ENCODE measurements at places on chromosomes 2 and 18.

DNA sequence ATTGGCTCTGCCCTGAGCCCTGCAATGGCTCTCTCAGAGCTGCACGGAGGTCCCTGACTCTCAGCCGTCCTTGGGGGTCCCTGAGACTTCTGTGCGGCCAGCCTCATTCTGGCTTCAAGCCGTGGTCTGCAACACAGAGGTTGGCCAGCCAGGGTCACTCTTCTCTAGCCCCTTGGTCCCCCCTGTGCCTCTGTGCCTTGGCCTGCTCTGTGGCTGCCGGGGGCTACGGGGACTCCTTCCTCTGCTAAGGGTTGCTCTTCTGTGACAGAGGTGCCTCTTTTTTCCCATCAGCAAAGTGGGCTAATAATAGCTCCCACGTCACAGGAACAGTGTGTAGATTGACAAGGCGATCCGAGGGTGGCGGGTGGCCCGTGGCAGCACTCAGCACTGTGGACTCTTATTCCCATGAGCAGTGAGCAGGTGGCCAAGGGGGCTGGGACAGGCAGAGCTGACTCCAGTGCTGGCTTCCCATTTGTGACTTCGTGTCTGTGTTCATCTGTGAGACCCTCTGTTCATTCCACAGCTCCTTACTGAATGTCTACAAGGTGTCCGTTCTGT lies 19.4 kb downstream of the INHBB start:
- no peak for DNase-seq

GRCh38 chr18:60038731-60039130 lies 138.9 kb downstream of the PMAIP1 start:
- no peak for DNase-seq

- no peak for DNase-seq
Observed at GRCh38 chr2:182883451-182883850, 17.0 kb upstream of the FRZB start.

- DNase-seq = no peak
Observed at GRCh38 chr2:232330068-232330999, 48.2 kb upstream of the ALPP start.

All from activated naive CD4-positive, alpha-beta T cell (primary cell).